ENCODE measurements at places on chromosomes 12 and 14.

GRCh38 chr14:101458741-101459550, 102.3 kb upstream of the DIO3 start:
- no peak for DNase-seq

GRCh38 chr12:130438711-130439110, 101.0 kb downstream of the PIWIL1 start:
- no peak for DNase-seq

- DNase-seq = no peak
These were observed 39.2 kb downstream of the NFKBIA start for GRCh38 chr14:35365130-35366055.

GRCh38 chr14:86088156-86088555, 558.2 kb downstream of the FLRT2 start:
- no peak for DNase-seq

DNA sequence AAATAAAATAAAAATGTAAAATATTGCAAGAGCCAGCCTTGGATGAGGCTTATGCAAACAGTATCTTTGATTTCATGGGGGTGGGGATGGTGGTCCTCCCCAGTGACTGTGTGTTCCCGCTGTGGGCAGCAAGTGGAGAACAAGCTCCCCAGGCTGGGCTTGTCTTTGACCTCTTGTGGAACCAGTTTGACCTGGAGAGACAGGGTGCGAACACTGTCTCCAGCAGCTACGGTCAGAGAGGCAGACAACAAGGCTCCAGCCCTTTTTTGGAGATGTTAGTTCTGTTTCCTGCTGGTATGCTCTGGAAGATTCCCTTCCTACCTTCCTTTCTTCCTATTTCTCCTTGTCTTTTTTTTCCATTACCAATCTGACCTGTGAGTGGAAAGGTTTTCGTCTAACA, 21.8 kb upstream of the WSCD2 start:
- no peak for DNase-seq

GRCh38 chr12:131912518-131913274, 16.4 kb upstream of the PUS1 start:
- DNase-seq = no peak

GRCh38 chr14:94126419-94126677, 3.1 kb downstream of the IFI27L2 start:
- DNase-seq = no peak

DNA sequence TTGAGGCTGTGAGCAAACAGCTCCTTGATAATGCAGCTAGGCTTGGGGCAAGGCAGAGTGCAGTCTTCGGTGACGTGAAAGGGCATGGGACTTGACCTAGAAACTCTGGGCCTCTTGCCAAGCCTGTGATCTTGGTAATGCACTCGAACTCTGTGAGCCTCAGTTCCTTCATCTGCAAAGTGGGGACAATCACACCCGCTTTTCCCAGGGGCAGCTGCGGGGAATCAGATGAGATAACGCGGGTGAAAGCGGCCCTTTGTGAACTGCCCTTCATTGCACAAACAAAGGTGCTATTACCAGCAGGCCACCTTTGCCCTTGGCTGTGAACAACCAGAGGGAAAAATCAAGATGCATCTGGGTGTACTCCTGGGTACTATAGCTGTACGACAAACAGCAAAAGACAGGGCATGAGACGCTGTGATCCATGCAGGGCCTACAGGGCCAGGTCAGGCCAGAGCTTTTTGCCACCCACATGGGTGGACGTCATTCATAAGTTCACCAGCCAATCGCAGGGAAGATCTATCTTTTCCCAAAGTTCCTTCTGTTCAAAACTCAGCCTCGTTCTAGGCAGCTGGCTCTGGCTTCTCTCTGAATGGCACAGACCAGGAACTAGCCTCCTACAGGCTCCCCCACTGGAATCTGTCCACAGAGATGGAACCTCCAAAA, 3.2 kb downstream of the MSI1 start:
- DNase-seq = no peak

- no peak for DNase-seq
These were observed 49.5 kb upstream of the ATXN7L3B start for GRCh38 chr12:74488134-74488533.

GRCh38 chr14:95442016-95442632, 74.3 kb downstream of the SYNE3 start:
- DNase-seq = no peak

DNA sequence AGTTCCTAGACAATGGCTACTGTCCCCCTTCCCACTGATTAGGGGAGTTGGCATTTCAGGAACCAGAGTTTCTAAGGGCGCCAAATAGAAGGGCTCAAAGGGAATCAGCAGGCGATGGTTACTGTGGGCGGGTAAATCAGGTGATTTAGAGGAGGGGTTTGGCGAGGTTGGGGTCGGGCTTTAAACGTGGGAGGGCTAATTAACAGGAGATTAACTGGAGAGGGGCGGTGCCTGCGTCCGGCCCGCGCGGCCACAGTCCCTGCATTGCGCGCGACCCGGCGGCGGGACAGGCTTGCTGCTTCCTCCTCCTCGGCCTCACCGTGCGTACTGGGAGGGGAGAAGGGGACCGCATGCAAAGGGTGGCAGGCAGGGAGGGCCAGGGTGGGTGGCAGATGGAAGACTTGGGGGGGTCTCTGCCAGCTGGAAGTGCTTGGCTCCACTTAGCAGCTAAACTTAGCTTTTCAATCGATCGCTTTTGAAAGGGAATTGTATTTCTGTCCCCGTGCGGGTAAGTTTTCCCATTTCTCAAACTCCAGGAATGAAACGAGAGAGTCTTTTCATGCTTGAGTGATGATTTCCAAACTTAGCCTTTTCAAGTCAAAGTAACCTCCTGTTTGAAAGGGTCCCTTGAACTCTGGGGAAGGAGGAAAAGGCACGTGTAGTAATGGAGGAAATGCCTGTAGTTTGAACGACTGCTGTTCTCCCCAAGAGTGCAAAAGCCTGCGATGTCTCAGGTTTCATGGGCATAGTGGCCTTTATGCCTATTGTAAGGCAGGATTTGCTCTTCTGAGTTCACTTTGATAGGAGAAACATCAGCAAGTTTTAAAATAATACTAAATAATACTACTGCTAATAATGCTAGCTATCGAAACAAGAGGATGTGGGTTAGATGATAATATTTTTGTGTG, at the start of gene MGST1:
Gene MGST1, plus strand, starts transcription at position 255 of the 908 bp plus-strand sequence. CDS start 6,608 bp downstream, outside the sequence.
- peak; percentile 20 for DNase-seq

GRCh38 chr12:22755629-22756028, 130.7 kb downstream of the ETNK1 start:
- DNase-seq = no peak

DNA sequence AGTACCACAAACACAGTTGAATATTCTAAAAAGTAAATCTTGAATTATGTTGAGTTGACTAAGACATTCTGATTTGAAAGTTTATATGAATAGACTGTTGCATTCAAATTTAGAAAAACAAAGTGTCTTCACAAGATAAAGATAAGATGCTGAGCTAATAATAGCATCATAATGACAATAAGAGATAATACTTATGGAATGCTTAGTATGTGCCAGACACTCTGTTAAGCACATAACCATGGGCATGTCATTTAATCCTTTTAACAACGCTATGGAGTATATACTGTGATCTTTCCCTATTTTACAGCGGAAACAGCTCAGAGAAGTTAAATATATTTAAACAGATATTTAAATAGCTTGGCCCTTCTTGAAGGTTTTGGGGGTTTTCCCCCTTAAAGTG, 163.4 kb downstream of the SRGAP1 start:
- DNase-seq = no peak

DNA sequence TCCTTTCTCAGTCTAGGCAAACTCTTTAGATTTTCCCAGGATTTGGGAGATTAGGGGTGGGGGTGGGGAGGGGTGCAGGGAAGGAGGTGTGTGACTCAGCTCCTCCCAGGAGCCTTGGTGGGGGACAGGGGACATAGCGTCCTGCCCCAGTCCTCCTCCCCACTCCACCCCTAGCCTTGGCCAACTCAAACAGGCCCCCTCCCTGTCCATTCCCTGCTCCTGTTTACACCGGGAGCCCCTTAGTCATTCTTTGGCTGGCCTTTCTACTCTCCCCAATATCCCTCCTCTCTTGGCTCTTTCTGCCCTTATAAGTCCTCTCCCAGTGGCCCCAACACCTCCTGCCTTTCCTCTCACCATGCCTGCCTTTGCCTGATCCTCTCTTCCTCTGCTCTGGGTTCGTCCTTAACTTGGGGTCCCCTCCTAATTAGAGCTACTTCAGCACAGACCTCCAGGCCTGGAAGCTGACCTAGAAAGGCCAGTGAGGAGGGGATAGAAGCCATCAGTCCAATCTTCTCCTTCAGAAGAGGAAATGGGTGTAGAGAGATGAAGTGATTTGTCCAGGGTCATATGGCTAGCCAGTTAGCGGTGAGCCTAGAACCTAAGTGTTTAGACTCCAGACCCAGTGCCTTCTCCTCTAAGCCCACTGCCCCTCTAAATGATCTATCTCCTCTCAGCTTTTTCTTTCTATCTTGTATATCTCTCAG, 2.3 kb upstream of the ITGA5 start:
- DNase-seq = no peak

DNA sequence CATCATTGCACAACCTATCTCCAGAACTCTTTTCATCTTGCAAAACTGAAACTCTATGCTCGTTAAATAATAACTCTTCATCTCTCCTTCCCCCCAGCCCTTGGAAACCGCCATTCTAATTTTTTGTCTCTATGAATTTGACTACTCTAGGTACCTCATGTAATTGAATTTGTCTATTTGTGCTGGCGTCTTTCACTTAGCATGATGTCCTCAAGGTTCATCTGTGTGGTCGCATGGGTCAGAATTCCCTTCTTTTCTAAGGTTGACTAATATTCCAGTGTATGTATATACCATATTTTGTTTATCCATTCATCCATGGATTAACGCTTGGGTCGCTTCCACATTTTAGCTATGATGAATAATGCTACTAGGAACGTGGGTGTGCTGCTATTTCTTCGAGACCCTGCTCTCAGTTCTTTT, 80.1 kb downstream of the PLXNC1 start:
- no peak for DNase-seq

DNA sequence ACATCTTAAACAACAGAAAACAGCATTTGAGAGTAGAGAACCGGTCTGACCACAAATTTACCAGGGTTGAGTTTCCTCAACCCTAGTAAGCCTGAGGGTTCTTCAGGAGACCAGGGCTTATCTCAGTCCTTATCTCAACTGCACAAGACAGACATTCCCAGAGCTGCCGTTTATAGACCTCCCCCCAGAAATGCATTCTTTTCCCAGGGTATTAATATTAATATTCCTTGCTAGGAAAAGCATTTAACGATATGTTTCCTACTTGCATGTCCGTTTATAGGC, 12.3 kb downstream of the TMEM117 start:
- no peak for DNase-seq

DNA sequence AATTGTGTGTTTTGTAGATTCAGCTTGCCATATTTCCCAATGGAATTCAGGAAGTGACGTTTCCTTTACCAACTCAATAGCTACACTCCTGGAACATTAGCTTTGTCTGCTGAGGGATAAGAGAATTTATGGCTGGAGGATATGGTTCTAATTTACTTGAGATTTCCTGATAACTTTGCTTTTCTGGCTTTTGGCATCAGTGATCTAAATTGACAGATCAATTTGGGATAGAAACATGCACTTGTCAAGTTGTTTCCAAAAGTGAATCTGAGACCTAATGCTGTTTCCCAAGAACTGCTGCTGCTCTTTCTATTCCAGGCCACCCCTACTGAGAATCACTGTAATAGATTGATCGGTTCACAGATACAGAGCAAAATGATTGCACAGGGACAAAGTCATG, 43.2 kb downstream of the MGAT4C start:
- DNase-seq = no peak

DNA sequence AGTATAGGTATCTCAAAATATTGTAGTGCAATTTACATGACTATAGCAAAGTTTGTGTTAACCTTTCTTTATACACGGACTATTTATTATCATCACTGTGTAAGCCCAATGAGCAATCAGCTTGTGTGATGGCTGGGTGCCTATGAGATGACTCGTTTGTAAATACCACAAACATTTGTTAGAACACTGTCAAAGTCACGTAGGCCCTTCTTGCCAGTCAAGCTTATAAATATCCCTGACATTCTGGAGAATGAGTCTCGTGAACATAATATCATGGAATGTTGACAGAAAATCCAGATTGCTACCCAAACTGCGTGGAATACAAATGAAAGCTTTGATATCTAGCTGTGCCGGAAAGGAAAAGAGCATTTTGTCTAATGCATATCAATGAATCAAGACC, 648.3 kb upstream of the MDGA2 start:
- no peak for DNase-seq

GRCh38 chr14:101102875-101103274, 199.4 kb upstream of the RTL1 start:
- no peak for DNase-seq

GRCh38 chr12:6779708-6780432, 7.5 kb downstream of the LAG3 start:
- DNase-seq = no peak

DNA sequence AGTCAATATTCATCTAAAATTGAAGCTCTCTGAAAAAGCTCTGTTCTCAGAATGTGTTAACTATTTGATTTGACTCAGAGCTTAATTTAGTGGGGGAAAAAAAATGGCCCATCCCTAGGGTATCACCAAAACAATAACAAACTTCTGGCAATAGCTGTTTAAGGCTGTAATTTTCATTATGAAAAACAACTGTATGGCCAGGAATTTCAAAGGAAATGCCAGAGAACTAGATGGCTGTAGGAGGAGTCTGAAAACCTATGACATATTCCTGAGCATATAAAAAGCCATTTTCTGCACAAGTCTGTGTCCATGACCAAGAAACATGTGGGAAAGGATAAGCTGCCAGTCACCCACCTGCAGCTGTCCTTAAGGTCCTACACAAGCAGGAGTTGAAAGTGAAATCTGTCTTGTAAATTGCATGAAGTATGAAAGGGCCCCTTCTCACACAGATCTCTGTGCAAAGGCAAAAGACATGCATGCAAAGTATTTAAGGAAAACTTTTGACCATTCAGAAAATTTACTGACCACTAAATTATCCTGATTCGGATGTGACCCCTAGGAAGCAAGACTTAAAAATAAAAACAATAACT, 299.1 kb downstream of the BTG1 start:
- no peak for DNase-seq

DNA sequence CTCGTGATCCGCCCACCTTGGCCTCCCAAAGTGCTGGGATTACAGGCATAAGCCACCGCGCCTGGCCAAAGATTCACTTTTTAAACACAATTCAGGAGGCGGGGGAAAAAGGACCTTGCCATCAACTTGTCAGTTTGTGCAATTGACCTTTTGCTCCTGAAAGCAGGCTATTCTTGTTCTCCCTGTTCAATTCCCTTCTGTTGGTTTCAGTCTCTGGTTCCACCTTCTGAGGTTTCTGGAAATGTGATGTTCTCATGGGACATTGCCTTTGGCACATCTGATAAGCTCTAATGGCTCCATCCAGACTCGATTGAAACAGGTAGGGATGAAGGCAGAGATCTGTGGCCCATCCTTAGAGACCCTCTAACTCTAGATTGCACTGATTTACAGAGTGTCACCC, 17.9 kb upstream of the CCDC85C start:
- DNase-seq = no peak

GRCh38 chr14:65184032-65184764, 81.9 kb upstream of the MAX start:
- DNase-seq = no peak

GRCh38 chr12:6069437-6070093, 54.9 kb downstream of the VWF start:
- no peak for DNase-seq

- no peak for DNase-seq
These were observed 62.8 kb downstream of the TSHR start for GRCh38 chr14:81018251-81018650.

Data from right renal pelvis (tissue), 4 donors.